ENCODE measurements at places on chromosomes 16 and 17.

GRCh38 chr17:42680331-42680808 is 1.3 kb downstream of the CCR10 start:
- no peak for DNase-seq

GRCh38 chr17:49548506-49549310 is 27.0 kb upstream of the NXPH3 start:
- DNase-seq, result no peak

GRCh38 chr17:83113381-83113780 is 34.0 kb downstream of the METRNL start:
- DNase-seq, result no peak

DNA sequence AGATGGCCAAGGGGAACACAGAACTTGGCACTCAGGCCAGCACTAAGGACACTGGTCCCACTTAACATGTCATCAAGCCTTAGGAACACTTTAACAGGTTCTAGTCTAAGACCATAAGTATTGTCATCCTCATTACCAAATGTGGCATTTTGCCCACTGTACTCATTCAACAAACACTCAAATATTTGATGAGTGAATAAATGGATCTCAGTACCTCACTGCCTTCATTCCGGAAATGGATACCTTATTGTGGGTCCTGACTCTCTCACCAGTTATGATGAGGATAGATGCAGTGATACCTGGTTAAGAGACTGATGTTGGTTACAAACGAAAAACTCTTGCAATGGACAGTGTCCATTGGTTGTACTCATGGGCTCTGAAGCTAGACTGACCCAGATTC is 455.2 kb upstream of the DYNLRB2 start:
- DNase-seq, result no peak

DNA sequence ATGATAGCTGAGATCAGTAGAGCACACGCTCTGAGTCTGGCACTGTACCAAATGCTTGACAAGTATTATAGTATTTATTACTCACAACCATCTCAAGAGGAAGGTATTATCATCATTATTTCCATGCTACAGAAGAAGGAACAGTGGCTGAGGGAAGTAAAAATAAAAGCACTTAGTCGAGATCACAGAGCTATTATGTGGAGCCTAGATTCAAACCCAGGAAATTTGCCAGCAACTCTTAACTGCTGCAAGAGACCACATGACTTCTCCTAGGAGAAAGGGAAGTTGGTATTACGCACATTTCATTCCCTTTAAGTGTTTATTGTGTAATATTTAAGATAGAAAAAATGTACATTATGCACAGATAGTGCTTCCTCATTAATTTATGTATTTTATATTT is 1.0 kb upstream of the RHOT1 start:
- DNase-seq, result no peak

GRCh38 chr17:27512511-27513346 is 56.5 kb downstream of the KSR1 start:
- DNase-seq, result no peak

- DNase-seq, result no peak
These were observed 21.3 kb downstream of the RAI1 start for GRCh38 chr17:17702449-17703139.

DNA sequence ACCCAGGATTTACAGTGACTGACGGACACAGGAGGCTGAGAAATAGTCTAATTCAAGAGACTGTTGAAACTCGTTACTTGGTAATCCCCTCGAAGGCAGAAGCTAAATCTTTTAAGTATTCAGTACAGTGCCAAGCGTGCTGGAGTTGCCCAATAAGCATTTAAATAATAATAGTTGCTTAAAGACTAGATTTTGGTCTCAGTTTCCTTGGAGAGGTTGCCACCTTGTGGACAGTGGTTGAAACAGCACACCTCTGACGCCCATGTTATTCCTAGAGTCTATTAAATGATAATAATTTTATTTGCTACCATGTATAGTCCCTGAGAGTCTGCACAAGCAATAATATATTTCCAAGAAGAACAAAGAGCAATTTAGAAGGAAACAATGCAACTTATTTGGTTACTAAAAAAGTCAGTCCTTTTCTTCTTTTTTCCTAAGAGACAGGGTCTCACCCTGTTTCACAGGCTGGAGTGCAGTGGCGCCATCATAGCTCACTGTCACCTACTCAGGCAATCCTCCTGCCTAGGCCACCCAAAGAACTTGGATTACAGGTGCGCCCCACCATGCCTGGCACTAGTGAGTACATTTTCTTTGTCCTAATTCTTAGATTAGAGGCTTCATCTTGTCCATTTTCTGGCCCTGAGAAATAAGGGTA is 138.0 kb upstream of the NUDT7 start:
- peak; percentile 20 for DNase-seq

DNA sequence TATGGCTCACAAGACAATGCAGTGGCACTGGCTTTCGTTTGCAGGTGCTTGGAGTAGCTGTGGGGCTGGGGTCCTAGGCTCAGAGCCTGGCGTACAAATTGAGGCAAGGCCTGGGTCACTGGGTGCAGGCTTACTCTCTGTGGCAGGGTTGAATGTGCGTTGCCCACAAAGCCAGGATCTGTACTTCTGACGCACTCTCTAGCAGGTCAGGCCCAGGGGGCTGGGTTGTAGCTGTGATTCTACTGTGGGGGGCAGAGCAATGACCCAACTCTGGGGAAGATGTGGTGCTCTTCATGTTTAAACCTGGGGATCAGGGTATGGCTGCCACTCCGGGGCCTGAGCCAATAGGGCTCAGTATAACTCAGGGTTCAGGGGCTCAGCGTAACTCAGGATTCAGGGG is 6.4 kb upstream of the PRSS21 start:
- no peak for DNase-seq

DNA sequence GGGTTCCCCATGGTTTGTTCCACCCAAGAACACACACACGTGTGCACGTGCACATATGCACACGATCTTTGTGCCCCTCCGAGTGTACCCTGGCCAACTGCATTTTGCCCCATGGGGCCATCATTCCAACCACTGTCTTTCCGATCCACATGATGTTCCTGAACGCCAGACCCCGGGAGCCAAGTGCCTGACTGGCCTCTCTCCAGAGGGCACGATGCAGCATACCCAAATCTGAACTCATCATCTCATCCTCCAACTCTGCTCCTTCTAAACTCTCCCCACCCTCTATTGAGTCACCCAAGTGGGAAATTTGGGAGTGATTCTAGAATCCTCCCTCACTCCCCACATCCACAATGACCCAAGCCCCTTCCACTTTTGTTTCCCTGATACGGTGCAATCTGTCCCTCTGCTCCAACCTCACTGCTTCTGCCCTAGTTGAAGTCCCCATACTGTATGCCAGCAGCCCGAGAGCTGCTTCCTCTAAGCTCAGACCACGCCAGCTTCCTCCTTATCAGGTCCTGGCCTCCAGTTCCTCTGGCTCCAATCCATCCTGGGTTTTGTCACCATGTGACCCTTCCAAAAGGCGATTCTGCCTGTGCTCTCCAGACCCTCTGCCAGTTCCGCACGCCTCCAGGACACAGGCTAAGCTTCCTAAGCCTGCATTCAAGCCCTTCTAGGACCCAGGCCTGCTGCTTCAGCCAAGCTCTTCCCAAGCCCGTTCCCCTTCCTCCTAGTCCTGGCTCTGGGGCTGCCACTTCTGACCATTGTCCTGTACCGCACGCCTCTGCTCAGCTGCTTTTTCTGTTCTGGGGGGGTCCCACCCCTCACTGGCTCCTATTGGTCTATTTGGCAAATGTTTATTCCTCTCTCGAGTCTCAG is 10.1 kb upstream of the TMEM208 start:
- DNase-seq, result no peak

DNA sequence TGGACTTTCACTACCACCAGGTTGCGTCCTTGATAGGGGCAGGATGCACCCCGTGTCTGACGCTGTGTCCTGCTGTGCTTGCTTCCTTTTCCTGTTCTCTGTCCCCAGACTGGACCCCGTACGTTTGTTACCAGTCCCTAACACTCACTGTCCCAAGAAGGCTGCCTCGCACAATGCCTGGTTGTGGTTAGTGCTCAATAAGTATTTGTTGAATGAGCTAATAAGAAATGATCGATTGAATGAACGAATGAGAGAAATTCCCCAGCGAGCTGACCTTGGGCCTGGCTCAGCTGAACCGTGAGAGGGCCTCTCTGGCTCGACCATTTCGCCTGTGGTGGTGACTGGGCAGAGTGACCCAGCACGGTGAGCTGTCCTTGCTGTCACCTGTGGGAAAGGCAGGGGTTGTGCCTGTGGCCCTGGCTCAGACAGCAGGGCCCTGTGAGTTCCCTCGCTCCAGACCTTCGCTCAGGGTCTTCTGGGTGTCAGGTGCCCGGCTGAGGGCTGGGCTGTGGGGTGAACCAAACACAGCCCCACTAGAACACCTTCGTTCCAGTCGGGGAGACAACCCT is 20.9 kb downstream of the CMIP start:
- DNase-seq, result no peak

DNA sequence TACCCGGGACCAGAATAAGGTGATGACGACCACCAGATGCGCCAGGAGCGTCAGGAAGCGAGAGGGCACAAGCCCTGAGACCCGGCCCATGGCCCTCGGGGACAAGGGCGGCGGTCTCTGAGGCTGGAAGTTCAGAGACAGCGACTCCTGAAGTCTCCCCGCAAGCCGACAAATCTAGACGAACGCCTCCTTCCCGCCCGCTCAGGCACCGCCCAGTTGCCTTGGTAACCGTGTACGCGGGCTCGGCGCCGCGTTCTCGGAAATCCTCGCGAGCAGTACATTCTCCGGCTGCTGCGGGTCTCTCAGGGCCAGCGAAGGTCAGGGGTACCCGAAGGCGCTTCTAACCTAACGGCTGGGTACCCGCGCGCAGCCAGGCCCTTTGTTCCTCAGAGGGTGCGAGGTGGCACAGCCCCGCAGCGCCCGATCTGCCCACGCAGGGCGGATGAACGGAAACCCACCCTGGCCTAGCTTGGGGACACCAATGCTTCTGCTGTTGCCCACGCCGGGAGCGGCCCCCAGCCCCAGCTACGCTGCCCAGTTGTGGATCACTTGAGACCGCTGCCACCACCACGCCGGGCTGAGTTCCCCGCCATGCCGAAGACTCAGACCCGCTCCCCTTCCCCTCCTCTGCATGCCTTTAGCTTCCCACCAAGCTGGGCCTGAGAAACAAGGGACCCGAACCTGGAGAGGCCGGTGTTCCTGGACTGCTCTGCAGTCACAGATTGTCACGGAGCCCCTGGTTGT is at the start of gene TMEM107:
Gene TMEM107, minus strand, starts transcription at position 184 of the 744 bp plus-strand sequence. Its CDS starts 94 bp downstream, at position 90.
- DNase-seq, result peak; percentile 81

DNA sequence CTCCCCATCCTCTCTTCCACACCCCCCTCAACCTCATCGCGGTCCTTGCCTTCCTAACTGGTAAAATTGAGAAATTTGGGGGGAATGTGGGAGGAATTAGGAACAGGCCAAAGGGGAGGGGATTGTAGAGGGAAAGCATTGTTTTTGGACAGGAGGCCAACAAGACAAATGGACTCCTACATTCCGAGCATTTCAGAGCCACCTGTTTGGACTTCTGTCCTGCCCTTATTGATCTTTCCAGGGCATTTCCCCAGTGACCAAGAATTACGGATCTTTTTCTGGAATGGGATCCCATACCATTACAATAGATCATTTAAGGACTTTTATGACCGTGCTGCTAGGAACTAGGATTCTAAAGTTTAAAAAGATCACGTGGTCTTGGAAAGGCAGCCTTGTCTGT is 221.3 kb upstream of the ASIC2 start:
- no peak for DNase-seq

- DNase-seq, result no peak
These were observed 1.1 kb upstream of the HOXB7 start for GRCh38 chr17:48611681-48612455.

GRCh38 chr16:2282866-2283555 is 15.1 kb upstream of the RNPS1 start:
- no peak for DNase-seq

Measured in stimulated activated CD4-positive, alpha-beta T cell treated with anti-CD3 and anti-CD28 coated beads, Interleukin-4, amount 100 ng/mL, for 4 hours (primary cell).